HFFc6 (cell line): ENCODE measurements at places on chromosomes 1 and 21.
A peak's percentile ranks its signal among the peaks of the same experiment; 100 is the strongest.

DNA sequence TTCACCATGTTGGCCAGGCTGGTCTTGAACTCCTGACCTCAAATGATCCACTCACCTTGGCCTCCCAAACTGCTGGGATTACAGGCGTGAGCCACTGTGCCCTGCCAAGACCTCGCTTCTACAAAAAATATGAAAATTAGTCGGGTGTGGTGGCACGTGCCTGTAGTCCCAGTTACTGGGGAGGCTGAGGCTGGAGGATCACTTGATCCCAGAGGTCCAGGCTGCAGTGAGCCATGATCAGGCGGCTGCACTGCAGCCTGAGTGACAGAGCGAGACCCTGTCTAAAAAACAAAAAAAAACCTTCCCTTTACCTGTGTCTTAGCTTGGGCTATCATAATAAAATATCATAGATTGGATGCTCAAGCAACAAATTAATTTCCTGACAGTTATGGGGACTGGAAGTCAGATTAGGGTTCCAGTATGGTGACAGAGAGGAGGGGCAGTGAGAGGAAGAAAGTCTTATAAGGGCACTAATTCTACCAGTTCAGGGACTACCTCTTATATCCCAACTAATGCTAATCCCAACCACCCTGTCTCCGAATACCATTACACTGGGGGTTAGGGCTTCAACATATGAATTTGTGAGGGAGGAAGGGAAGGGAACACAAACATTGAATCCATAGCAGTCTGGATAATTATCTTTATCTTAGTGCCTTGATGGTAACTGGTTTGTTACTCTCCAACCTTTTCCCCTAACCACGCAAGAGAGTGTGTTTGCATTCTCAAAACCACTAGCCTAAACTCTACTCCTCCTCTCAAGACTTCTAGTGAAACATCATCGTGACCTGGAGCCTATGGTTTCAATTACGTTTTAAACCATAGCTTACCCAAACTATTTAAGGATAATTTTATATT is 1.0 kb upstream of the NAXE start:
- no peak for DNase-seq

- no peak for DNase-seq
Observed at GRCh38 chr1:158285756-158286241, 3.9 kb upstream of the CD1C start.

GRCh38 chr1:181818459-181818858 is 243.1 kb downstream of the ZNF648 start:
- DNase-seq: no peak

DNA sequence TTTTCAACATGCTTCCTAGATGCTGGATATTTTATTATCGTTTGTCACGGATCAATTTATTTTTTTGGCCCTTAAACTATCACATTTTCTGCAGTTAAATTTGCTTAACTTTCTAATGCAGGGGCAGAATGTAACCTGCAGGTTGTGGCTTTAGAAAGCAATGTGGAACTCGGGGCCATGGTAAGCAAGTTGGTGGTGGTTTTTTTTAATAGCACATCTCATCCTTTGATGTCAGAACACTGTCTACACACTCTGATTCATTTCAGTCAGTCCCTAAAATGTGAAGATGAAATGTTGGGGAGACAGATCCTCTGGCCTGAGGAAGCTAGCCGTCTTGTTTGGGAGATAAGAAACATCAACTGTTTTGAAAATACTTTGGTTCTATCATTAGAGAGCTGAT is 89.5 kb downstream of the GALNT2 start:
- no peak for DNase-seq

- peak; percentile 25 for DNase-seq
Observed at GRCh38 chr1:192747943-192748342, 60.9 kb upstream of the RGS2 start.

- DNase-seq: no peak
Observed at GRCh38 chr1:214439352-214440119, 111.9 kb downstream of the PTPN14 start.

- no peak for DNase-seq
Observed at GRCh38 chr1:184951788-184952187, 22.5 kb downstream of the NIBAN1 start.

- DNase-seq: no peak
Observed at GRCh38 chr1:92094595-92094994, 14.4 kb downstream of the BTBD8 start.

- no peak for DNase-seq
Observed at GRCh38 chr1:177200290-177200689, 29.5 kb downstream of the BRINP2 start.

DNA sequence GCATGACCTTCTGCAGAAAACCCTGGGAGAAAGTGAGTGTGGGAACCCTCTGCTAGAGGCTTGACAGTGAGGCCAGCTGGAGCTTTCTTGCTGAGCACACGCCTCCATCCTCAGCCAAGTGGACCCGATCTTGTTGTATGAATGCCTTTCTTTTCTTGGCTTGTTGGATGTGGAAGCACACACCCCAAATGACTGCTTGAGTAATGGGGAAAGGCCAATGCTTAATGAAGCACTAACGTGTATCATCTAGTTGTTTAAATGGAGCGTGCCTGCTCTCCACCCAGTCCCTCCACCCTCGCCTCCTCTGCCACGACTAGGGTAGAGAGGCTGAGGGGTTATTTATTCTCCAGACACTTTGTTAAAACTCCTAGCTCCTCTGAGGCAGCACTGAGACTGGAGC is 54.3 kb upstream of the IKBKE start:
- DNase-seq: no peak

DNA sequence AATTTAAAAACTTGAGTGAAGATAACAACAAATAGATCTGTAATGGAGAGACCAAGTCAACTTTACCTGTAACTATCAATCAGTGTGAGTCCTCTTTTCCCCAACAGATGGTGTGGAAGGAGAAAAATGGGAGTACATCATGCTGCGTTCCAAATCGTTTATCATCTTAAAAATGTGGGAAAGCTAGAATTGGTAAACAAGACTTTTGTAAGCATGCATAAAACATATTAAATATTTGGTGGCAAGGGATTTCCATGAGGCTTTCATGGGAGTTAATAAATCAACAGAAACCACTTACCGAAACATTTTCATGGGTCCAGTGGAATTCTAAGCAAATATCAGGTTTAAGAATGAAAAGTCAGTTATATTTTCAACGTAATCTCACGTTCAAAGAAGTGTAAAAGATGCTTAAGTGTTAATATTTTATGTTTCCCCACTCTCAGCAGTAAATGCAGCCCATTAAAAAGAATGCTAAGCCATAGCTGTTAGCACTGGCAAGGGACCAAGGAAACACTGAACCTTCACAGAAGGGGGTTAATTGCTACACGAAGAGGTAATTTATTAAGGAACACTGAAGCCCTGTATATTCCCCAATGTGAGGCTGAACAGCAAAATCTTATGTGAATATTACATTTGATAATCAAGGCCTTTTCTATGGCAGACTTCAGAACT is 117.0 kb downstream of the ZC3H11B start:
- DNase-seq: no peak
